ENCODE measurements at places on chromosomes 1 and 21. TPM values are rescaled to one million over a fixed set of nuclear protein-coding genes. Genes with fewer than 3 reads are reported as not detected.

DNA sequence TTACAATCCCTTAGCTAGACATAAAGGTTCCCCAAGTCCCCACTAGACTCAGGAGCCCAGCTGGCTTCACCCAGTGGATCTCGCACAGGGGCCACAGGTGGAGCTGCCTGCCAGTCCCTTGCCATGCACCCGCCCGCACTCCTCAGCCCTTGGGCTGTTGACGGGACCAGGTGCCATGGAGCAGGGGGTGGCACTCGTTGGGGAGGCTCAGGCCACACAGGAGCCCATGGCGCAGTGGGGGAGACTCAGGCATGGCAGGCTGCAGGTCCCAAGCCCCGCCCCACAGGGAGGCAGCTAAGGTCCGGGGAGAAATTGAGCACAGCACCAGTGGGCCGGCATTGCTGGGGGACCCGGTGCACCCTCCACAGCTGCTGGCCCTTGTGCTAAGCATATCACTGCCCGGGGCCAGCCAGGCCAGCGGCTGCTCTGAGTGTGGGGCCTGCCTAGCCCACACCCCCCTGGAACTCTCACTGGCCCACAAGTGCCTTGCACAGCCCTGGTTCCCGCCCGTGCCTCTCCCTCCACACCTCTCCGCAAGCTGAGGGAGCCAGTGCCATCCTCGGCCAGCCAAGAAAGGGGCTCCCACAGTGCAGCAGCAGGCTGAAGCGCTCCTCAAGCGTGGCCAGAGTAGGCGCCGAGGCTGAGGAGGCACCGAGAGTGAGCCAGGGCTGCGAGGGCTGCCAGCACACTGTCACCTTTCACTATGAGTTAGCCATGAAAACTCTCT, 117.8 kb downstream of the LIPI start:
- H3K27me3 ChIP-seq: no peaks in the 10 kb centered on the region
- DNase-seq: no peak
- no peak overlapping the region for H3K27ac ChIP-seq

DNA sequence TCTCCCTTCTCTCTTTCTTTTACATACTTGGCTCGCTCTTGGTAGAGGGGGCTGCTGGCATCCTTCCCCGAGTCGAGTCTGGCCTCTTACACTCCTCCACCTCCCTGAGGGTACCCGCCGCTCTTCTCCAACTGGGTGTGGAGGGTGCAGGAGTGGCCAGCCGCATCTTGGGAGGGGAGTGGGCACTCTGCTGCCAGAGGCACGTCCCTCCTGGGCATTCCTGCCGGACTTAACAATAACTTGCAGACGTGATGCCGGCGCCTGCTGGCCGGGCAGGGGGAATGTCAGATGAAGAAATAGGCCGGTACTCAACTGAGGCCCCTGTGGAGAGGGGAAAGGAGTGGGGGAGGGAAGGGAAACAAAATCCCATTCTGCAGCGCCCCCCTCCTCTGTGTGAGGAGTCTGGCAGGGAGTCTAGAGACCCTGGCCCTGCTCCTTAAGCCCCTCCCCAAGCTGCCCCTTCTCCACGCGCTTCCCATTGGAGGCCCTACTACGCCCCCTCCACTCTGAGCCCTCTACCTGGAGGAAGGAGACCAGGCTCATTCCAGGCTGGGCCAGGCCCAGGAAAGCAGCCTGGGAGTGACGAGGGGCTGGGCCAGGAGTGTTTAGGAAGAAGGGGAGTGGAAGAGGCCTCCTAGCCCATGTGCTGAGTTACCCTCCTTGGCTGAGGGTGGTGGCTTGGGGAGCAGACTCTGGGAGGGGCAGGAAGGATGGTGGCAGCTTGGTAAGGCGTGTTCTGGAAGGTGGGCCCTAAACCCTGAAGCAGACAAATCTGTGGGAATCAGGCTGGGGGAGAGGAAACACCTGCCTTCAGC, 1.8 kb downstream of the ATP2B4 start:
- peak; percentile 44 for DNase-seq
- H3K4me1 ChIP-seq: peaks cover 51% of the 10 kb centered on the region
- H3K27me3 ChIP-seq: no peaks in the 10 kb centered on the region
- H3K4me3 ChIP-seq: peak overlapping the region; percentile 77
- H3K36me3 ChIP-seq: peaks cover 9% of the 10 kb centered on the region

BMP8B gene
- 0.14 TPM for total RNA-seq

LCE1B gene
- total RNA-seq: not detected

GRCh38 chr1:8844501-8845006, 27.1 kb upstream of the RERE start:
- H3K4me3 ChIP-seq: no peak overlapping the region
- H3K36me3 ChIP-seq: no peaks in the 10 kb centered on the region
- peaks cover 24% of the 10 kb centered on the region for H3K4me1 ChIP-seq
- H3K27ac ChIP-seq: no peak overlapping the region

DNA sequence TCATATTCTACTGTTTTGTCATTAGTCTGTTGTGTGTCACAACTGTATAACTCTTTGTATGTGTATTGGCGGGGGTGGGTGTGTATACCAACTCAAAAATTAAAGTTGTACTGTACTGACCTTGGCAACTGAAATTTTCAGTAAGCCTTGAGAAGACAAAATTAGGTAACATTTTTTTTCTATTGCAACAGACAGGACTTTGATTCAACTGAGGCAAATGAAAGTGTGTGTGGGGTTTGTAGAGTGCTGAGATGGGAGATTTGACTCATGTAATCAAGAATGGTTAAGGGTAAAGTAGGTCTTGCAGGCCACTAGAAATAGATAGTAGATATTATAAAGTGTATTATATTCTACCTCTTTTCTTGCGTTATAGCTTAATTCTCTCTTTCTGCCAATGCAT, 14.6 kb upstream of the B3GALT2 start:
- no peaks in the 10 kb centered on the region for H3K4me1 ChIP-seq
- H3K4me3 ChIP-seq: no peak overlapping the region
- H3K27ac ChIP-seq: no peak overlapping the region
- DNase-seq: no peak
- H3K36me3 ChIP-seq: peaks cover 9% of the 10 kb centered on the region
- no peaks in the 10 kb centered on the region for H3K27me3 ChIP-seq

DNA sequence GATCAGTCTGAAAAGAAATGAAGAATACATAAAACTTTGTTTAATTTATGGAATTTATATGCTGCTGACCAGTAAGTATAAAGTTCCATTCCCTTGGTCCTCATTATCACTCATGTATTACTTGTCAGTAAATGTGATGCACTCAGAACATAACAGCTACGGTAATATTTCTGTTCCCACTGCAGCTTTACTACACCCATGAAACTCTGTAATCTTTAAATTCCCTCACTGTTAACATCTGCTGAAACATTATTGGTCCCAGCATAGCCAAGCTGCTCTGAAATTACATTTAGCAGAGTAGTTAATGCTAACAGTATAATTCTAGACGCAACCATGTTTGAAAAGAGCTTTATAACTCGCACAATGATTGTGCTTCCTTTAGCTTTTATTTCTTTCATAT, 238.4 kb downstream of the GPATCH2 start:
- H3K27ac ChIP-seq: no peak overlapping the region
- H3K4me3 ChIP-seq: no peak overlapping the region
- H3K36me3 ChIP-seq: no peaks in the 10 kb centered on the region
- H3K27me3 ChIP-seq: no peaks in the 10 kb centered on the region
- no peaks in the 10 kb centered on the region for H3K4me1 ChIP-seq

DNA sequence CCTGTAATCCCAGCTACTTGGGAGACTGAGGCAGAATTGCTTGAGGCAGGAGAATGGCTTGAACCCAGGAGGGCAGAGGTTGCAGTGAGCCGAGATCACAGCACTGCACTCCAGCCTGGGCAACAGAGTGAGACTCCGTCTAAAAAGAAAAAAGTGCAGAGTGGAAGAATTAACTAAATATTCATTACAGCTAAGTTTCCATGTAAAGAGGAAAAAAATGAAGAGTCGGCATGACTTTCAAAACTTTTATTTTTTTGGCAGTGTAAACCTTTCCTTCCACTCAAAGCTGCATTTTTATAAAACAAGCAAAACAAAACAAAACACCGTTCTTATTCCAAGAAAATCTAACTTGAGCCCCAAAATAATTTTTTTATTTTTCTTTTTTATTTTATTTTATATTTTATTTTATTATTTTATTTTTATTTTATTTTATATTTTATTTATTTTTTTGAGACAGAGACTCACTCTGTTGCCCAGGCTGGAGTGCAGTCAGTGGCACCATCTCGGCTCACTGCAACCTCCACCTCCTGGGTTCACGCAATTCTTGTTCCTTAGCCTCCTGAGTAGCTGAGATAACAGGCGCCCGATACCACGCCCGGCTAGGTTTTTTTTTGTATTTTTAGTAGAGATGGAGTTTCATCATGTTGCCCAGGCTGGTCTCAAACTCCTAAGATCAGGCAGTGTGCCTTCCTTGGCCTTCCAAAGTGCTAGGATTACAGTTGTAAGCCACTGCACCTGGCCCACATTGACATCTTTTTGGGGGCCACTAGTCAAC, 62.9 kb downstream of the PACC1 start:
- H3K27ac ChIP-seq: no peak overlapping the region
- no peak for DNase-seq
- no peaks in the 10 kb centered on the region for H3K27me3 ChIP-seq

DNA sequence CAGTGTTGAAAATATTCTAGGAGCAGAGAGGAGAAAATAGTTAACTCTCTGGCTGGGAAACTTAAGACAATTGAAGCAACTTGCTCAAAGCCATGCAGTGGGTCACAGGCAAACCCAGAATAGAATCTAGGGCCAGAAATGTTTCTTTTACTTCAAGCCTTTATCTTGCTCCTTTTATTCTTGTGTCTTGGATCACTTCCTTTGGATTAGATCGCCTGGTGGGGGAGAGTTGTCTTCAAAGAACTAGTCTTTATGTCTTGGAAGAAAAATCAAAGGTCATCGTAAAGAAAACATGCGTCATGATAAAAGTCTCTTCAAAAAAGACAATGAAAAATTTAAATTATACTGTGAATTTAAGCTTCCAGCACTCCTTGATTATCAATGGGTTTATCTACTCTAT, 493.6 kb upstream of the USP24 start:
- DNase-seq: no peak
- no peaks in the 10 kb centered on the region for H3K36me3 ChIP-seq
- H3K4me3 ChIP-seq: no peak overlapping the region
- no peaks in the 10 kb centered on the region for H3K4me1 ChIP-seq
- no peaks in the 10 kb centered on the region for H3K27me3 ChIP-seq

GRCh38 chr1:74609810-74610371, 63.7 kb downstream of the ERICH3 start:
- no peaks in the 10 kb centered on the region for H3K36me3 ChIP-seq
- no peak for DNase-seq
- no peaks in the 10 kb centered on the region for H3K4me1 ChIP-seq
- no peak overlapping the region for H3K27ac ChIP-seq
- H3K27me3 ChIP-seq: no peaks in the 10 kb centered on the region

DNA sequence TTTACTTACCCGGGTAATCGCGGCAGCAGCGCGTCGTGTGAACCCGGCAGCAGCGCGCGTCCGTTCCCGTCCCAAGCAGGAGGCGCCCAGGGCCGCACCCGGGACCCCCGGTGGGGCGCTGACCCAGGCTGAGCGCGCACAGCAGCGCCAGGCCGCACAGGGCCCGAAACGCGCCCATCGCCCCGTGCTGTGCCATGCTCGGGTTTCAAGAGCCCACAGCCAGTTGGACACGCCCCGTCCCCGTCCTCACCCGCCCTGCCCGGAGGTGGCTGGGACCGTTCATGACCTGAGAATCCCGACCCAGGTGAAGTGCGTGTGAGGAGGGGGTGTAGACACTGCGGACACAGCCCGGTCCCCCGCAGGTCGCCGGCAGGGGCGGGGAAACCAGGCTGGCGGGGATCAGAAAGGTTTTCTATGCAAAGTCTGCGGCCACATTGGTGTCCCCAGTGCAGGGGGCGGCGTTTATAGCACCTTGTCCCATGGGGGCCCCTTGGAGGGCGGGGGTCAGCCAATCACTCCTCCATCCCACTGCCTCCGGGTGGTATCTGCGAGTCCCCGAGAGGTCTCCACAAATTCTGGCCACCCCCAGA, at the start of gene TNFRSF18:
TSS of gene TNFRSF18 (minus strand) at position 217 of the 590 bp plus-strand sequence. CDS start at position 196, 21 bp downstream.
- H3K27me3 ChIP-seq: peaks cover 83% of the 10 kb centered on the region
- H3K4me1 ChIP-seq: peaks cover 26% of the 10 kb centered on the region
- H3K4me3 ChIP-seq: peak within 1 kb of the TSS; percentile 0
- no peaks in the 10 kb centered on the region for H3K36me3 ChIP-seq
- no peak within 1 kb of the TSS for H3K27ac ChIP-seq

- H3K27ac ChIP-seq: no peak overlapping the region
- H3K4me3 ChIP-seq: no peak overlapping the region
- H3K27me3 ChIP-seq: no peaks in the 10 kb centered on the region
- no peaks in the 10 kb centered on the region for H3K36me3 ChIP-seq
- no peaks in the 10 kb centered on the region for H3K4me1 ChIP-seq
These were observed 166.1 kb upstream of the SAMSN1 start for GRCh38 chr21:14712121-14712715.

- no peak overlapping the region for H3K27ac ChIP-seq
- H3K27me3 ChIP-seq: no peaks in the 10 kb centered on the region
- no peak for DNase-seq
- no peaks in the 10 kb centered on the region for H3K4me1 ChIP-seq
- no peak overlapping the region for H3K4me3 ChIP-seq
- no peaks in the 10 kb centered on the region for H3K36me3 ChIP-seq
These were observed 42.9 kb downstream of the SEC22B start for GRCh38 chr1:120133228-120133927.

DNA sequence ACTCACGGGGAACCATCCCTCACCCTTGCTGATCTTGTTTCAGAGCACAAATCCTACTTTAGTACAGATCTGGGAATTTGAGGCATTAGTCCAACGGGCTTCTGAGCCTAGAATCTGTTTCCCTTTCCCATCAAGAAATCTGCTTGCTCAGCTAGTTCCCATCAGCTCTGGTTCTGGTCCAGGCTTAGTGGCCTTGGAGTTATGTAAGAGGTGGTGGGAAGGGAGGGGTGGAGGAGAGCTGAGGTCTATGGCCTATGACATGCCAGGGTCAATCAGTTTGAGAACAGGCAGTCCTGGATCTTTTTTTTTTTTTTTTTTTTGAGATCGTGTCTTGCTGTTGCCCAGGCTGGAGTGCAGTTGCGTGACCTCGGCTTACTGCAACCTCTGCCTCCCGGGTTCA, 4.1 kb downstream of the GSTM1 start:
- peaks cover 3% of the 10 kb centered on the region for H3K4me1 ChIP-seq
- no peak overlapping the region for H3K4me3 ChIP-seq
- H3K27me3 ChIP-seq: no peaks in the 10 kb centered on the region
- H3K27ac ChIP-seq: no peak overlapping the region
- DNase-seq: no peak

DNA sequence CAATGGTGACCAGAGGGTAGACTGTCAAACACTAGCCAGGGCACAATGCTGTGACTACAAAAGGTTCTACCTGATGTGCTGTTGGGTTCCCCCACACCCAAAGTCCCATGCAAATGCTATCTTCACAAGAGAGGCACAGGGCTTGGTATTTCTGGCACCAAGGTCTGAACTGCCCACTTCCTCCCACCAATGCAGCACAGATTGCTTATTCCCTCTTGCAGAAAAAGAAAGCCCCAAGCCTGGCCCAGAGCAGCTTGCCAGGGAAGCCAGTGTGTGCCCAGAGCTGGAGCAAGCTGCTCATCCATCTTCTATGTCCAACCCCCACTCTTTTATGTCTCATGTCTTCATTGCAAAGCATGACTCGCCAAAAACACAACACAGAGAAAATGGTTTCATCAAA, 149.4 kb upstream of the CAMK1G start:
- no peak overlapping the region for H3K4me3 ChIP-seq
- no peaks in the 10 kb centered on the region for H3K36me3 ChIP-seq
- no peak for DNase-seq
- no peak overlapping the region for H3K27ac ChIP-seq
- no peaks in the 10 kb centered on the region for H3K27me3 ChIP-seq

Data from thymus (tissue), 14 donors.